Inflammatory macrophage treated with lipopolysaccharide for 4 hours (primary cell): ENCODE measurements at places on chromosomes 5 and 9.

DNA sequence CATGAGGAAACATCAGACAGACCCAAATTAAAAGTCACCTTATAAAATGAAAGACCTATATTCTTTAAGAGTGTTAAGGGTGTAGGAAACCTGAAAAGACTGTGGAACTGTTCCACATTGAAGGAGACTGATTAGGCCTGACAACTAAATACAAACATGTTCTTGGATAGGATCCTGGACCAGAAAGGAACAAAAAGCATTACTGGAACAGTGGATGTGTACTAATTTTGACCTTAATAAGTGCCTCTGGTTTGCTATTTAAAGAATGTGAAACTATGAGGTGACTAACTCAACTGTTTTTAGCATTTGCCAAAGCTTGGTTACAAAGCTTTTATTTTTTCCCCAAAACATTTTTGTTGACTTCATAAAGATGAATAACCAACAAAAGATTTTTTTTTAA, 340.6 kb downstream of the CAAP1 start:
- no peak for DNase-seq

GRCh38 chr5:135437422-135437795, 9.7 kb downstream of the DCANP1 start:
- peak; percentile 80 for DNase-seq

GRCh38 chr5:1761453-1761755, 38.2 kb downstream of the MRPL36 start:
- no peak for DNase-seq

DNA sequence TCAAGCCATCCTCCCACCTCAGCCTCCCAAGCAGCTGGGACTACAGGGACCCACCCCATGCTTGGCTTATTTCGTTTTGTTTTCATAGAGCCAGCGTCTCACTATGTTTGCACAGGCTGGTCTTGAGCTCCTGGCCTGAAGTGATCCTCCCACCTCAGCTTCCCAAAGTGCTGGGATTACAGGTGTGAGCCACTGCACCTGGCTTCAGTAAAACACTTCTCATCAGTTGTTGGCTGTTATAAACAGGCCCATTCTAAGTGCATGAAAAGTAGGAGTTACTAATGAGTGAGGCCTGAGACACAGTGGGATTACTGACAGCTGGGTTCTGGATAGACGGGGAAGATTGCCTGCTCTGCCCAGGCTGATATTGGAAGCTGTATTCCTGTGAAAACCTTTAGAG, 3.5 kb downstream of the CRB2 start:
- no peak for DNase-seq

- DNase-seq: no peak
Observed at GRCh38 chr5:140181525-140181924, 6.5 kb downstream of the CYSTM1 start.

DNA sequence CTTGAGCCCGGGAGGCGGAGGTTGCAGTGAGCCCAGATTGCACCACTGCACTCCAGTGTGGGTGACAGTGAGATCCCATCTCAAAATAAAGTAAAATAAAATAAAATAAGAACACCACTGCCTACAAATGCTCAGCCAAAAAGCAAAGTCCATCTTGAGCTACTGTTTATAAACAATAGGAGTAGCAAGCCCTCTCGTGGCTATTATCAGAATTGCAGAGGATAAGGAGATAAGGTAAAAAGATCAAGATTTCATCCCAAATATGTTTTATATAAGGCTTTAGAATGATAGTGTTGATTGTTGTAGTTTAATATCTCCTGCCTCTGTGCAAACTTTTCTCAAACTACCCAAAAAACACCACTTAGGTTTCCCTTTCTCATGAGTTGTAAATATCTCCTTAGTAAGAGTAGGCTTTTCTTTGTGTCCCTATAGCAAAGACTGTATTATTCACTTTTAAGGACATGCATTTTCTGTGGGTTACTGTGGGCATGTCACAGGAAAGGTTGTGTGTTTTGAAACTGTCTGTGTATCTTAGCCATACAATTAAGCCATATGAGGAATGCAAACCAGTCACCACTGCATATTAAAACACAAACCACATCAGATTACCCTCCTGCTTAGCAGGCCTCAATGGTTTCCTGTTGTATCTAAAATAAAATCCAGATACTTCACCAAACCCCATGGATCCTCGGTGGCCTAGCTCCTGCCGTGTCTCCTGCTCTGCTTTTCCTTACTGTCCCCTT, 31.8 kb upstream of the CKS2 start:
- DNase-seq: peak; percentile 59

- DNase-seq: peak; percentile 28
Observed at GRCh38 chr5:124923131-124923530, 176.7 kb upstream of the ZNF608 start.

GRCh38 chr5:128649192-128649591, 111.1 kb upstream of the FBN2 start:
- no peak for DNase-seq

- no peak for DNase-seq
Observed at GRCh38 chr5:74420947-74421346, 219.6 kb downstream of the ENC1 start.

DNA sequence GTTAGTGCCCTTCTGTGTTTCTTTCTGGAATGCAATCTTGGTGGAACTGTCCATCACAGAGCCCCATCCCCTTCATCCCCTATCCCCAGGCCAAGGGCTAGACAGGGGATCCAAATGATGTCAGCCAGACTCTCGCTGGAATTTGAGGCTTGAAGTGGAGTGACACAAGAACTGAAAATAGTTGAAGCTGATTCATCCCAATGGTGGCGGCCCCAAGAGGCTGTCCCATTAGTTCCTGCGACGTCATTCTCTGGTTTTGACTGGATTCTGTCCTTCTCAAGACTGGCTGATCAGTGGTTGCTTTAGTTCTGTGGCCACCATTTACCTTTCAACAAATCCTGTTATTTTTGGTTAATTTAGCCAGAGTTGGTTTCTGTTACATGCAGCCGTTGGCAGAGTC, 59.9 kb downstream of the SUB1 start:
- no peak for DNase-seq

DNA sequence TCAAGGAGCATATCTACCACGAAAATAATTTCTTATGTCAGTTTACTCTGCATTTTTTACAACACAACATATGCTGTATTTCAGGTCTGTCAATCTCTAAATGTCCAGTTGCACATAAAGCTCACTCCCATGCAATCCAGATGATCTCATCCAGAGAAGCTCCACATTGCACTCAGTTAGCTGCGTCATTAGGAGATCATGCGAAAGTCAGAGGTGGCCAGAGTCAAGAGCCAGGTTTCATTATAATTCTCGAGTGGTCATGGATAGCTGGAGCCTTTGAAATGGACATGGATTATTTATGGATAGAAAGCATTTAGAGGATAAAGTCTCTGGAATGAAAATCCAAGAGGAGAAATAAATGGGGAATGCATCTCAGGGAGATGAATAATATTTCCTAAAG, 232.3 kb downstream of the GAS1 start:
- DNase-seq: no peak

- DNase-seq: no peak
Observed at GRCh38 chr5:125612181-125612721, 811.0 kb upstream of the GRAMD2B start.

DNA sequence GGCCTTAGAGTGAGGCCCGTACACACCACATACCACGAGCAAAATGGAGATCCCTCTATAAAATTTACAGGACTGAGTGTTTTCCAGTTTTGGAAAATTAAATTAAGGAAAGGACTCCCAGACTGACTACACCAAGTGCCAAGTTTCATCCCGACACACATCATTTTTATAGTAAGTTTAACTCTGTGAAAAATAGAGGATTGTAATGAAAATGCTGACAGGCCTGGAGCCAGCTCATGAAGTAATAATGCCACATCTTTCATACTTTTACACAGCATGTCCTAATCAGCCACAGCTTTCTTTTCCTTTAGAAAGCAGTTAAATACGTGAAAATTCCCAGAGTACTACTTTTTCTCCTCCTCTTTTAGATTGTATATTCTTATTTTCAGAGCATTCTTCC, 169.2 kb downstream of the SAXO1 start:
- no peak for DNase-seq

DNA sequence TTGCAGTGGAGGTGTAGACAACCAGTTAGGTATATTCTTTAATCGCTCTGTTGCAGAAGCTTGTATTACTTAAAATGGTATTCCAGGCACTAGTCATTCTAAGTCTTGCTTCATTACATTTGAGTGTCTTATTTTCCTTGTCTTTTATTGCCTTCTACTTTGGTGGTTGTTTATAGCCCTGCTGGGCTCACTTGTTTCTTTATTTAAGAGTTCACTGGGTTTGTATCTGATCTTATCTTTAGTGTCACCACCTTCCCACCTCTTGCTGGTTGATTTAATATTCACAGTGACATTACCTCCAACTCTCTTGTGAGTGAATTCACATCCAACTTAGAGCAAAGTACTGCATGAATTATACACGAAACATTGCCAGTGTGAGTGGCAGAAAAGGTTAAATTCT, 83.6 kb upstream of the BNC2 start:
- DNase-seq: no peak

DNA sequence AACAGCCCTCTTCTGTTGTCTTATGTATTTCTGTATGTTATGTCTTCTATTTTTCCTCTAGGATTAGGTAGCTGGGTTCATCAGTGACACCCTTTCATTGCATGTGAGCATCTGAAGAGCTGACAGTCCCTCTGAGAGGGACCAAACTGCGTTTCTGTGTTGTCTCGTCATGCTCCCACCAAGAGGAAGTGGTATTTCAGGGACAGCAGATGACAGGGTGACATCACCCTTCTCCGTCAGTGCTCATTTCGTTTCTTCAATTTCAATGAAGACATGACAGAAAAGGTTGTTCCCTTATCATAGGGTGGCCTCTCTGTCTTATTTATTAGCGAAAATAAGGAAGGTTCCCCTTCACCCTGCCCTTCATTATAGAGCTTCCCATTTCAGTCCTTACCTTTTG, 225.9 kb upstream of the NR4A3 start:
- peak; percentile 97 for DNase-seq

- DNase-seq: no peak
Observed at GRCh38 chr5:65588694-65589093, 25.6 kb downstream of the PPWD1 start.

DNA sequence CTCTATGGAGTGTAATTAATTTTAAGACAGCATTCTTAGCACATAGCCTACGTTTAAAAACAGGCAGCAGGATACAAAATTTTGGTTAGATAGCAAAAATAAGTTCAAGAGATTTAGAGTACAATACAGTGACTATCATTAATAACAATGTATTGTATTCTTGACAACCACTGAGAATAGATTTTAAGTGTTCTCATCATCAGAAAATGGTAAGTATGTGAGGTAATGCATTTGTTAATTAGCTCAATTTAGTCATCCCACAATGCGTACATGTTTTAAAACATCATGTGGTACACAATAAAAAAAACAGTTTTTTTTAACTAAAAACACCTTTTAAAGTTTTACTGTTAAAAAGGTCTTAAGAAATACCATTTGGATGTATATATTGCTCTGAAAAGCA, 94.2 kb downstream of the MUSK start:
- DNase-seq: no peak

GRCh38 chr5:113081091-113081839, 104.7 kb downstream of the DCP2 start:
- DNase-seq: no peak

- DNase-seq: no peak
Observed at GRCh38 chr5:169808118-169808581, 171.1 kb downstream of the DOCK2 start.

GRCh38 chr9:84343111-84343521, 2.6 kb upstream of the SLC28A3 start:
- no peak for DNase-seq

DNA sequence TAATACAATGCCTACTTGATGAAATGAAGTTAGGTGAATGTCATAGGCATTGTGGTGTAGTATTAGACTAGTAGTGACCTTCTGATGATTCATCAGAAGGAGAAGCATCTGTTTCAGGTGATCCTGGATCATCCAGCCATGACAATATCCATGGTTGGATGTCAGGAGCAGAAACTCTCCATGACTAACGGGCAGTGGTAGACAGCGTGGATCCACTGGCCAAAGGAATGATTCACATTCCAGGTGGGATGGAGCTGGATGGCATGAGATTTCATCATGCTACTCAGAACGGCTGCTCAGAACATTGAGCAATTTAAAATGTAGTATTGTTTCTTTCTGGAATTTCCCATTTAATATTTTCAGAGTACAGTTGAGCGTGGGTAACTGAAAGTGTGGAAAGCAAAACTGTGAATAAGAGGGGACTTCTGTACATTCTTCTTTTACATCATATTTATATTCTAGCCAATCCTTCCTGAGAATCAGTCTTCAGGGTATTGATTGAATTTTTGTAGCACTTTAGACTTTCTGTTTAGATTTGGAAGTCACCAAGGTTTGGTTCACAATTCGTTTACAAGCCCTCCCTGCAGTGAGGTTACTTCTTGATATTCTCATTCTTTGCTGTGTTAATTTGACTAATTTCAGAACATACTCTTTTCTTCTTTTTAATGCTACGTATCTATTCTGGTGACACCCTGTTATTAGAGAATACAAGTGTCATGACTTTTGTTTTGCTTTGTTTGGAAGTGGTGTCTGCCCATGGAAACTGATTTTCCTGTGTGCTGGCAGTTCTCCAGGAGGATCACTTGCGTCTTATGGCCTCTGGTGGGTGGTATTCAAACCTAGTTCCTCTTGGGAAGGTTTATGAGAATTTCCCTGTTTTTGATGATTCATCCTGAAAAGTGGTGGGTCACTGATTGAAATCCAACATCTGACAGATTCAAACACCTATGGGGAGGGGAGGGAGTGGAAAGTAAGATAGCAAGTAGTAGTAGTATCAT, 12.2 kb upstream of the CLINT1 start:
- peak; percentile 92 for DNase-seq

- no peak for DNase-seq
Observed at GRCh38 chr5:131610198-131611063, 24.6 kb downstream of the RAPGEF6 start.
